ENCODE measurements at places on chromosomes 7 and 10. TPM values are rescaled to one million over a fixed set of nuclear protein-coding genes. Genes with fewer than 3 reads are reported as not detected.

DNA sequence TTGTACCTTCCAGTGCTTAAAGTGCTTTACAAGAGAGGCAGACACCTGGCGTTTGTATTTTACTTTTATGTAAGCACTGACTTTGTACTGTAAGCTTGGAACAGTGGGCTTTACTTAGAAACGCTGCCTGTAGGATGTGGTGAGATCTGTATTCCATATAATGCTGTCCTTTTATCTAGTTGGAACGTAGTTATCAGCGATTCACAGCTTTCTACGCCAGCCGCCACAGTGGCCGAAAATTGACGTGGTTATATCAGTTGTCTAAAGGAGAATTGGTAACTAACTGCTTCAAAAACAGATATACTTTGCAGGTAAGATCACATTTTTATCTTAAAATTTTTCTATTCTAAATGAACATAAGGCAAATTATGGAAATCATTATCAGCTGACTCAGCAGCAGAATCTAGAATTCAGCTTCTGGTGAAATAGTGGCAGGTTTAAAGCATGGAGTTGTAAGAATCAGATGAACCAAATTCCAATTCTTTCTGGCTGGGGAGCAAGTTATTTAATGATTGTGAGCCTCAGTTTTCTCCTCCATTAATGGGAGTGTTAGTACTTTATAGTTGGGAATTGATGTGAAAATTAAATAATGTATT is 91.5 kb downstream of the CUL1 start:
- no peak overlapping the region for H3K4me3 ChIP-seq
- H3K36me3 ChIP-seq, result peaks cover 88% of the 10 kb centered on the region
- H3K27me3 ChIP-seq, result no peaks in the 10 kb centered on the region
- DNase-seq, result no peak

- H3K27ac ChIP-seq, result no peak overlapping the region
- H3K4me3 ChIP-seq, result no peak overlapping the region
- no peaks in the 10 kb centered on the region for H3K4me1 ChIP-seq
- H3K27me3 ChIP-seq, result no peaks in the 10 kb centered on the region
- no peaks in the 10 kb centered on the region for H3K36me3 ChIP-seq
- DNase-seq, result no peak
Observed at GRCh38 chr7:157729566-157729965, 392.8 kb downstream of the DNAJB6 start.

DNA sequence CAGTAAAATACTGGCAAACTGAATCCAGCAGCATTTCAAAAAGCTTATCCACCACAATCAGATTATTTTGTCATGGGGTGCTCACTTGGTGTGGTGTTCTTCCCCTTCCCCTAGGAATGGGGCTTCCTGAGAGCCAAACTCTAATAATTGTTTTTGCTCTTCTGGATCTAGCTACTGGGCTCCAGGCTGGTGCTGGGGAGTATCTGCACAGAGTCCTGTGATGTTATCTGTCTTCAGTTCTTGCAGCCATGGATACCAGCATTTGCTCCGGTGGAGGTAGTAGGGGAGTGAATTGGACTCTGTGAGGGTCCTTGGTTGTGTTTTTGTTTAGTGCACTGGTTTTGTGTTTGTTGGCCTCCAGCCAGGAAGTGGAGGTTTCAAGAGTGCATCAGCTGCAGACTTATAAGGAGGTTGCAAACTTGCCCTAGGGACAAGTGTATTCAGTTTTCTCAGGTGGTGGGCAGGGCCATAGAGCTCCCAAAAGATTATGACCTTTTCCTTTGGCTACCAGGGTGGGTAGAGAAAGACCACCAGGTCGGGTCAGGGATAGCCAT is 308.5 kb upstream of the MAGI2 start:
- no peak overlapping the region for H3K27ac ChIP-seq
- DNase-seq, result no peak
- no peaks in the 10 kb centered on the region for H3K36me3 ChIP-seq
- H3K27me3 ChIP-seq, result no peaks in the 10 kb centered on the region

DNA sequence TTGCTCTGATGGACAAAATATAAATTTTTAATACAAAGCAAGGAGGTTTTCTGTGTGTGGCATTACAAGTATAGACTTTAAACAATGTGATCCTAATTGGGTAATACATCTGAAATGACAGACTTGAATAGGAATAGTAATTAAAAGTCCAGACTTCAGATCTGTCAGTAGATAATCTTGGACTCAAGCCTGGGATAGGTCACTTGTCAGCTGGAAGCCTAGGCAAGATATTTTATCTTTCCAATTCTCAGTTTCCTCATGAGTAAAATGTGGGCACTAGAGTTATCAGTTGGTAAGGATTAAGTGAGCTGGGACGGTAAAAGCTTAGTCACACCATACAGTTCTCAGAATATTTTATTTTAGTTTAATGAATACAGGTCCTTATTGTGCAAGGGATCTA is 10.4 kb upstream of the ZMYND11 start:
- H3K27me3 ChIP-seq, result peaks cover 16% of the 10 kb centered on the region
- no peaks in the 10 kb centered on the region for H3K36me3 ChIP-seq
- DNase-seq, result no peak
- H3K27ac ChIP-seq, result no peak overlapping the region

- peaks cover 34% of the 10 kb centered on the region for H3K36me3 ChIP-seq
- peaks cover 39% of the 10 kb centered on the region for H3K4me1 ChIP-seq
- H3K27ac ChIP-seq, result no peak overlapping the region
- no peak for DNase-seq
- H3K4me3 ChIP-seq, result no peak overlapping the region
Observed at GRCh38 chr10:122419876-122420623, 34.4 kb upstream of the ARMS2 start.

- H3K4me3 ChIP-seq, result no peak overlapping the region
- H3K36me3 ChIP-seq, result no peaks in the 10 kb centered on the region
- no peaks in the 10 kb centered on the region for H3K4me1 ChIP-seq
- H3K27ac ChIP-seq, result no peak overlapping the region
- peaks cover 2% of the 10 kb centered on the region for H3K27me3 ChIP-seq
Observed at GRCh38 chr7:141208539-141208938, 134.7 kb downstream of the TMEM178B start.

DNA sequence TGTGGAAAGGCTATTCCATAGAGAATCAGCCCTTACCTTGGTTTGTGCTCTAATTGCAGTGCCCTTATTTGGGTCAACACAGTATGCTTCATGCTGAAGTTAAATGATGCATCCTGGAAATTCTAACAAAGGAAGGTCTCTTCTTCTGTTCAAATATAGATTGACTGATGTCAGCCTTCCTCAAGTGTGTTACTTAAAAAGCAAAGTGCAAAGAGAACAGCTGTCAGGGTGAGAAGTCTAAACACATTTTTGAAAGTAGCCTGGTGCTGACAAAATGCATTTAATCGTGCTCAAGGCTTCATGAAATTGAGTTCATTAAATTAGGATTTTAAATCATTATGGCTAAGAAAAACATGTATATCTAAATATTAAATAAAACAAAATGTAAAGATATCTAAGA is 19.5 kb downstream of the AGR2 start:
- DNase-seq, result no peak
- no peaks in the 10 kb centered on the region for H3K27me3 ChIP-seq
- H3K4me1 ChIP-seq, result no peaks in the 10 kb centered on the region
- H3K4me3 ChIP-seq, result no peak overlapping the region

- H3K4me3 ChIP-seq, result no peak overlapping the region
- peaks cover 15% of the 10 kb centered on the region for H3K27me3 ChIP-seq
- H3K4me1 ChIP-seq, result peaks cover 15% of the 10 kb centered on the region
- no peak for DNase-seq
- H3K27ac ChIP-seq, result no peak overlapping the region
Observed at GRCh38 chr7:141027043-141027442, 12.3 kb upstream of the MRPS33 start.

DNA sequence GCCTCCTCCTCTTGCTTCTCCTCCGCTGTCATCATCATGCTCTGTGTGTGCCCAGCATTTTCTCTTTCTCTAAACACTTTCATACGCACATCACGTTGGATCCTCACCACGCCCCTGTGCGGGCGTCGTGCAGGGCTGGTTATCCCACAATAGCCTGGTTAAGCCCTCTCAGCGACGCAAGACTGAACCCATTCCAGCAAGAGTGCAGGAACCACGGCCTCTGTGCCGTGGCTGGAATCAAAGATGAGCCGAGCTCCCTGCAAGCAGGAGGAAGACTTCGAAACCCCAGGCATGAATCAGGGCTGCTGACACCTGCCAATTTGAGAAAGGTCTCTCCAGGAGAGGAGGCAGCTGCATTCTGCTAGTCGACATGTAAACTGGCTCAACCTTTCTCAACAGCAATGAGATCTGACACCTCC is 74.8 kb upstream of the FOXK1 start:
- no peaks in the 10 kb centered on the region for H3K4me1 ChIP-seq
- DNase-seq, result no peak
- no peak overlapping the region for H3K4me3 ChIP-seq
- H3K27ac ChIP-seq, result no peak overlapping the region

GRCh38 chr7:156117542-156118247 is 305.4 kb upstream of the SHH start:
- no peak for DNase-seq
- H3K4me3 ChIP-seq, result no peak overlapping the region
- no peaks in the 10 kb centered on the region for H3K36me3 ChIP-seq
- no peaks in the 10 kb centered on the region for H3K27me3 ChIP-seq

- H3K4me3 ChIP-seq, result no peak overlapping the region
- no peak overlapping the region for H3K27ac ChIP-seq
- H3K27me3 ChIP-seq, result peaks cover 25% of the 10 kb centered on the region
- no peaks in the 10 kb centered on the region for H3K36me3 ChIP-seq
Observed at GRCh38 chr7:143417734-143418383, 9.2 kb upstream of the EPHA1 start.

GRCh38 chr7:103987451-103987850 is 2.0 kb downstream of the RELN start:
- H3K36me3 ChIP-seq, result no peaks in the 10 kb centered on the region
- no peak for DNase-seq

- H3K27ac ChIP-seq, result no peak overlapping the region
- no peak for DNase-seq
- H3K27me3 ChIP-seq, result peaks cover 10% of the 10 kb centered on the region
- no peak overlapping the region for H3K4me3 ChIP-seq
- no peaks in the 10 kb centered on the region for H3K4me1 ChIP-seq
Observed at GRCh38 chr10:4498711-4499251, 327.2 kb upstream of the AKR1E2 start.

GRCh38 chr7:43391518-43391917 is 191.4 kb upstream of the STK17A start:
- H3K27me3 ChIP-seq, result peaks cover under 1% of the 10 kb centered on the region
- DNase-seq, result no peak
- H3K4me3 ChIP-seq, result no peak overlapping the region

DNA sequence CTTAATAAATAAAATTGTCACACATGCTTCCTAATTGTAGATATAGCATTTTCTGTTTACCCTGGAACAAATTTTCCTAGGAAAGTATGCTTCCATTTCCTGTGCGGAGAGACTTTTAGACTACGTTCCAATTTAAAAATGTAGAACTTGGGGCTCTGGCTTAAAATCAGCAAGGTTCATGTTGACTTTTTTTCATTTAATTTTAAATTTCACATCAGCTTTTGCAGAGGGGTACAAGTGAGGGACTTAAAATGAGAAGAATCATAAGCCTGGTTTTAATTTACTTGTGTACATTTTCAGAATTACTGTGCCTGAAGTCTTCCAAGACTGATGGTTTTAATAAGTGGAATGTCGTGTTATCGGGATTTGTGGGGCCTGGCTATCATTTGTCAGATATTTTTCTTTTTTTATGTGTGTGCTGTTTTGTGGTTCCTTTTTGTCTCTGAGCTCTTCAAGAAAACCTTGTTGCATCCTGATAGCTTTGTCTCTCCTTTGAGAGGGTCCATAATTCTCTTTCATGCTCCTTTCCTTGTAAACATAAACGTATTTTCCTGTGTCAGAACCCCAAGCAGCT is 8.8 kb upstream of the ATRNL1 start:
- no peaks in the 10 kb centered on the region for H3K36me3 ChIP-seq
- no peak for DNase-seq
- H3K27ac ChIP-seq, result no peak overlapping the region
- no peak overlapping the region for H3K4me3 ChIP-seq

GRCh38 chr10:113359655-113360054 is 193.2 kb upstream of the HABP2 start:
- H3K4me1 ChIP-seq, result no peaks in the 10 kb centered on the region
- H3K4me3 ChIP-seq, result no peak overlapping the region
- no peaks in the 10 kb centered on the region for H3K36me3 ChIP-seq
- no peak overlapping the region for H3K27ac ChIP-seq
- no peaks in the 10 kb centered on the region for H3K27me3 ChIP-seq

- H3K36me3 ChIP-seq, result no peaks in the 10 kb centered on the region
- no peaks in the 10 kb centered on the region for H3K4me1 ChIP-seq
- H3K4me3 ChIP-seq, result no peak overlapping the region
- H3K27me3 ChIP-seq, result no peaks in the 10 kb centered on the region
Observed at GRCh38 chr7:46315891-46316290, 394.8 kb upstream of the IGFBP3 start.

FGF8 gene
- not detected for total RNA-seq

SPDYE9 gene
- total RNA-seq, result not detected

ADIRF gene
- not detected for total RNA-seq

GRID2IP gene
- 0.18 TPM for total RNA-seq

PRR15 gene
- total RNA-seq, result not detected

LBX1 gene
- not detected for total RNA-seq

MYOZ1 gene
- not detected for total RNA-seq

SPDYE3 gene
- total RNA-seq, result not detected

SLC18A2 gene
- total RNA-seq, result not detected
